ENCODE measurements at places on chromosomes 7 and 10.

- no peak for DNase-seq
Observed at GRCh38 chr10:128994598-128995143, 472.4 kb upstream of the MGMT start.

GRCh38 chr10:4984223-4984622, 19.4 kb downstream of the AKR1C2 start:
- no peak for DNase-seq

- no peak for DNase-seq
Observed at GRCh38 chr7:128052404-128052803, 21.2 kb upstream of the LRRC4 start.

DNA sequence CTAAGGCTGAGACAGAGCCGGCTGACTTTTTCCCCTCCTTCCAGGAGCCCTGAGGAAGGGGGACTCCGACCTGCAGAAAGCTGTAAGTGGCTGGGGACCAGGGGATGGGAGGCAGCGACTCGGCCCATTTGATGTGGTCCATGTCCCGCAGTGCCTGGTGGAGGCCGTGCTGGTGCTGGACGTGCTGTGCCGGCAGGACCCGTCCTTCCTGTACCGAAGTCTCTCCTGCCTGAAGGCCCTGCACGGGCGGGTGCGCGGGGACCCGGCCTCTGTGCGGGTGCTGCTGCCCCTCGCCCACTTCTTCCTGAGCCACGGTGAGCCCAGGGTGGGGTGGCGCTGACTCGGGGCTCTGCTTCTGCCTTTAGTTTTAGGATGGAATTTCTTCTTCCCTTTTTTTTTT, 9.9 kb downstream of the AP5Z1 start:
- no peak for DNase-seq

GRCh38 chr7:91929463-91929862, 11.2 kb upstream of the AKAP9 start:
- DNase-seq: no peak

- DNase-seq: no peak
Observed at GRCh38 chr10:3077940-3078630, 10.7 kb downstream of the PFKP start.

Data from CD4-positive, alpha-beta T cell treated with Interleukin-21 for 1 hour (primary cell).